Activated T-cell treated with anti-CD3 and anti-CD28 coated beads for 48 hours (primary cell): ENCODE measurements at places on chromosomes 7 and 10.

GRCh38 chr10:19577381-19577780, 238.9 kb upstream of the PLXDC2 start:
- no peak for DNase-seq

- no peak for DNase-seq
Observed at GRCh38 chr10:1873661-1874315, 136.5 kb upstream of the ADARB2 start.

DNA sequence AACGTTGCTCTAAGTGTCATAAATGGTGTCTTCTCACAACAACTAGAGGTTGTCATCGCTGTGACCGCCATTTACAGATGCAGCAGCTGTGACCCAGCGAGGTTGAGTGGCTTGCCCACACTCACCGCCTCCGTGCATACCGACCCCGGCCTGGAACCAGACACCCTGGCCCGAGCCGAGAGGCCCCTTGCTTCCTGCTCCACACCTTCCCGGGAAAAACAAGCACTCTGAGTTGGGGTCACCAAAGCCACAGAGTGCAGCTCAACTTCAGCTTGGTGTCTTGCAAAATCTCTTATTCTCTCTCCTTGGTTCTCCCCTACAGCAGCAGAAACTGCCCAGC, 115.7 kb upstream of the PPP2R2D start:
- no peak for DNase-seq

- no peak for DNase-seq
Observed at GRCh38 chr10:111392159-111392558, 315.3 kb downstream of the ADRA2A start.

DNA sequence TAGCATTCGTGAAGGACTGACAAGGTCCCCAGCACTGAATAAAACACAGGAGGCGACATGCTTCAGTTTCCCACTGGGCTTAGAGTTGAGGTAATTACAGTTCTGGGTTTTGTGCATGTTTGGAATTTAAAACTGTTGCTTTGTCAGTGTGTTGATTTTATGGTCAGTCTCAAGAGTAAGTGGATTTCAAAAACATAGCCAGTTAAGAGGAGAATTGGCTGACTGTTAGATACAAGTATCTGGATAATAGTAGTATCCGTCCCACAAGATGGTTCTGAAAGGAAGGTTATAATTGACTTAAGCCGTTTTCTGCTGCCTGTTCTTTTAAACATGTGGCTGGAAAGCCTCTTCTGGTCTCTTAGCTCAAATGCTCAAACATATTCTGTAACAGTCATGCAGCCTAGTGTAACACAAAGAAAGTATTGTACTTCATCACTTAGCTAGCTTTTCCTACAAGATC, 170.9 kb downstream of the POLR1F start:
- no peak for DNase-seq

DNA sequence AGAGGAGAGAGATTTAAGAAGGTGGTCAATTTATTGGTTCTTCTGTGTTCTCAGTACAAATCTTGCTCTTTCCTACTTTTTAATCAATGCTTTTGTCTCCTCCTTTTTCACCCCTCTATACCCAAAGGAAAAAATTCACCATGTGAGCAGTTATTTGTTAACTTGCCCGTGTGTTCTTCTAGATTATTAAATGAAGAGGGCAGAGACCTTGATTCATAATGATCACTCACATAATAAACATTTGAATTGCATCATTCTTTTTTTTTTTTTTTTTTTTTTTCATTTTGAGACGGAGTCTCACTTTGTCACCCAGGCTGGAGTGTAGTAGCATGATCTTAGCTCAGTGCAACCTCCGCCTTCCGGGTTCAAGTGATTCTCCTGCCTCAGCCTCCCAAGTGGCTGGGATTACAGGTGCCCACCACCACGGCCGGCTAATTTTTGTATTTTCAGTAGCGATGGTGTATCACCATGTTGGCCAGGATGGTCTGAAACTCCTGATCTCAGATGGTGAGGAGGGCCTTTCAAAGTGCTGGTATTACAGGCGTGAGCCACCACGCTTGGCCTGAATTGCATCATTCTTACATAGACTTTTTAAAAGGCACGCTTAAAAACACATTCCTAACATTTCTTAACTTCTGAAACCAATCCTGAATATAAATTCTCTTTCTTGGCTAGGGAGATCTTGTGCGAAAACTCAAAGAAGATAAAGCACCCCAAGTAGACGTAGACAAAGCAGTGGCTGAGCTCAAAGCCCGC, 3.6 kb downstream of the GARS1 start:
- no peak for DNase-seq

DNA sequence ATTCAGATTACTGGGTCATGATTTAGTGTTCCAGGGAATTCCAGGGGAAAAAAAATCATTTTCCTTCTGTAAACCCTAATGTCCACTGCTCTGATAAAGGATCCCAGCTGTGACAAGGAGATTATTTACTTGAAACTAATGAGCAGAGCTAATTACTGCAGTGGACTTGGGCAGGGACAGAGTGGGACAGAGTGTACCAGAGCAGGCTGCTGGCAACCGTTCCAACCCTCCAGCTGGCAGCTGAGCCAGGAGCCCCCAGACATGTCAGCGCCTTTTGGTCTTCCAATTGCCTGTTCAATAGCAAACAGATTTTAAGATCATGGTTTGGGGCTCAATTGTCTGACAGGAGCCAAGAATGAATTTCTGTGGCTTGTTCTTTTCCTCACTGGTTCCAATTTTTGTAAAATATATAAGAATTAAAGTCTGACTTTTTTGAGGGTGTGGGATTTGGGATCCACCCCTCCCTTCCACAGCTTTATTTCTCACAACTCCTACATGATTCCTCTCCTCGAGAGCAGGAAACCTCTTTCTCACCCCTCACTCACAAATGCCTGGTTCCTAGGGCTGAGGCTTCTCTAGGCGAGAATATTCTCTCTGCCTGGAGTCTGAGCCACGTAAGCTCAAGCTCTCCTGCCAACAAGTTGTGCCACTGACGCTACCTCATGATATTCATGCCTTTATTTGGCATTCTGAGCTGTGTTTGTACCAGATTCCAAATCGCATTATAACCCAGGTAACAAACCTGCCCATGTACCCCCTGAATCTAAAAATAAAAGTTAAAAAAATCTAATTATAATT, 20.6 kb upstream of the FAM180A start:
- no peak for DNase-seq

DNA sequence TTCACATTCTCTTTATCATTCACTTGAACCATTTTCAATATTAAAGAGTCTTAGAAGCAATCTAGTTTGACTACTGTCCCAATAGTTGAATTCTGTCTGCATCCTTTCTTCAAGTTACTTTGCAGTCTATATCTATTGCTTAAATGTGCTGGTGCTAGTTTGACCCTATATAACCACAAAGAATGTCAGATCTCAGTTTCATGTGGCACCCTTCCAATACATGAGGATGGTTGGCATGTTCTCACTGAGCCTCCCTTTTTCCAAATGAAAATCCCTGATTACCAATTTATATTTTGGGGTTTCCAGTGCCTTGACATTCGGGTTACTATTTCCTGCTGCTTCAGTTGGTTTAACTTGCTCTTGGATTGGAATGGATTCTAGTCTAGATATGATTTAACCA, 292.7 kb downstream of the EXOC4 start:
- no peak for DNase-seq

- peak; percentile 3 for DNase-seq
Observed at GRCh38 chr10:16519908-16520861, 1.5 kb downstream of the C1QL3 start.

DNA sequence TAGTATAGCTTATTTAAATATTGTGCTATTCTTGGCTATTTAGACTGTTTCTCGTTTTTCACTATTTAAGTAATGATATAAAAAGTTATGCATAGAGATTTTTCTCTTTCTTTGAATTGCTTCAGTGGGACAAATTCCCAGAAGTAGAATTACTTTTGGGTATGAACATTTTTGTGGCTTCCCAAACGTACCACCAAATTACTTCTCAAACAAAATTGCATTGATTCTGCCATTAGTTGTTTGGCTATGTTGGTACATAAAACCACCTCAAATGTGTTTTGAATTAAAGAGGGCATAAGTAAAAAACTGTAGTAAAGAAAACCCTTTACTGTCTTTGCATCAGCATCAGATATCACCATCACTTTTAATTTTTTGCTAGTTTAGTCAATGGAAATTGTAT, 31.0 kb downstream of the AKR1B1 start:
- DNase-seq, result no peak

GRCh38 chr7:127997226-127997922, 33.9 kb downstream of the LRRC4 start:
- no peak for DNase-seq

GRCh38 chr10:24465891-24466818, 257.2 kb downstream of the KIAA1217 start:
- peak; percentile 39 for DNase-seq

GRCh38 chr10:79268161-79268601, 79.1 kb upstream of the PPIF start:
- no peak for DNase-seq

- DNase-seq, result no peak
Observed at GRCh38 chr7:32415519-32415918, 74.7 kb downstream of the LSM5 start.

GRCh38 chr10:98328163-98328562, 60.2 kb upstream of the LOXL4 start:
- no peak for DNase-seq

DNA sequence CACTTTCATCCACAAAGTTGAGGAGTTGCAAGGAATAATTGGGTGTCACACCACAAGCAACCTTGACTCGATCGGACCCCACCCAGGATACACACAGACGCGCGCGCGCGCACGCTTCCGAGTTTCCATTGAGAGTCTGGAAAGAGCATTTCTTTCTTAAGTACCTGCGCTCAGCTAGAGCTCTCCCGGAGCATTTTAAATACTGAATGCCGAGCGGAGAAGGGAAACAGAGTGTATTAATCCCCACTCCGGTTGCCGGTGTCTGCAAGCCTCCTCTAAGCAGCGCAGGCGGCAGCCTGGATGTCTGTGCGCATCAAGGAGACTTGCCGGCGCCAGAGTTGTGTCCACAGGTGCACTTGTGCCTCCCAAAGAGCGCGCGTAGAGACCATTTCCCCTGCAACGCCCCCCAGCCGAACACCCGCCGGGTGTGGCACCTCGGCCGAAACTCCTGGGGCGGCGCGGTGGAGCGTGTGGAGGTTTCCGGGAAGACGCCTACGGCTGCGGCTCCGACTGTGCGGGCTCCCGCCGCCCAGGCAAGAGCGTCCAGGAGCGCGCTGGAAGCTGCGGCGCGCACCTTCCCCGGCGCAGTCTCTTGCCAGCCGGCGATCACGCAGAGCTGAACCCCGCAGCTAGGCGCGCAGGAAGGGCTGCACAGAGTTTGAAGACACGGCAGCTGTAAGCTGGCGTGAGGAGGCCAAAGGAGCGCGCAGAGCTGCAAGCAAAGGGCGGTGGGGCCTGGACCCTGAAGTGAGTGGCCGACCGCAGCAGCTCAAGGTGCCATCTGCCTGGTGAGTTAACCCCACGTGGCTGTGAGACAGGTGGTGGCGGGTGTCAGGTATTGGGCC, 1.1 kb upstream of the FEZF1 start:
- DNase-seq, result no peak

DNA sequence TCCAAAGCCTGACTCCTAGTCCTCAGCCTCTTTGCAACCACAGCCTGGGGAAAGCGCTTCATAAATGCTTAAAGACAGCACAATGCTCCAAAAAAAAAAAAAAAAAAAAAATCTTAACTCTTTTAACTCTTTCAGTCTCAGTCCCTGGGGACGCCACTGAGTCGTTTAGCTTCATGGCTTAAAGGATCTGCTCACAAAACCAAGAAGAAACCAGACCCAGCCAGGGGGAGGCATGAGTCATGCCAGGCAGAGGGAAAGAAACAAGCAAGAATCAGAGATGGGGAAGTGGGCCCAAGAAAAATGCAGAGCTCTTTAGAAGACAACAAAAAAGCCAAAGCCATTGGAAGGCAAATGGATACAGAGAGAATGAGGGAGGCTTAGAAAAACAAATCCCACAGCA, 32.5 kb upstream of the DOCK1 start:
- DNase-seq, result no peak

DNA sequence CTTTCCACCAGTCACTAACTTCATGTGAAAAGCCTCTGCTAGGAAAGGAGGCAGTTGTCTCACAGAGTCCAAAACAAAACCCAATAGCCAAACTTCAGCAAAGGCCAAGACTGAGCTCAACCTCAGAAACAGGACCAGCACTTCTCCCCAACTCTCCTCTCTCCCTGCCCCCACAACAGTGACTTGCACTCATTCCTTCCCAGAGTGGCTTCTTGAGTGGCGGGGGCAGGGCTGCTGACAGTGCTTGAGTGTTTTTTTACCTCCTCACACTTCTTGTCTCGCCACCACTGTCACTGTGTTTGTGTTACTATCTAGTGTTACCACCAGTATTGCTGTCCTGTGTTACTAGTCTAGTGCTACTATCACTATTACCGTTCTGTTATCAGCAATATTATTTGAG, 206.8 kb downstream of the KLF6 start:
- DNase-seq, result no peak

GRCh38 chr7:159047536-159047935, 97.1 kb downstream of the VIPR2 start:
- no peak for DNase-seq

DNA sequence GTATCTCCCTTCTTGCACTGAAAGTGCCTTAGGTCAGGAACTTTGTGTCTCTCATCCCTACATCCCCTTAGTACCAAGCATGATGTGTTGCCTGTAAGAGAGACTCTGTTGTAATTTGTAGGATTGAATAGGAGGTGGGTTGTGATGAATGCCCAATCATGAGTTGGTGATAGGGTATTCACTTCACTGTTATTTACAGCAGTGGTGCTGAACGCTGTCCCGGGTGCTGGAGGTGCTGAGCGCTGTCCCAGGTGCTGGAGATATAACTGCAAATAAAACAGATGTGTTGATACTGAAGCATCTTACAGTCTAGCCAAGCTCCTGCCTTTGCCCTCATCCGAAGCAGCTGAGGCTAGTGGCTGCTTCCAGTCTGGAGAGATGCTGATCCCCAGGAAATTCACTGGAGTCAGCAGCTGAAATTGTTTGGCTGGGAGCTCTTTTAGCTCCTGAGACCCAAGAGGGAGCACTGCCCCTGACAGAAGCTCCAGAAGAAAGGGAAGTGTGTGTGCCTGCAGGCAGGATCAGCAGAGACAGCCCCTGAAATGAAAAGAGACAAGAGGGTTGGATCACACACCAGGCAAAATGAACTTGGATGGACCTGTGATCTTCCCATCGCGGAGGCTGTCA, 183.4 kb downstream of the SORCS3 start:
- peak; percentile 9 for DNase-seq

DNA sequence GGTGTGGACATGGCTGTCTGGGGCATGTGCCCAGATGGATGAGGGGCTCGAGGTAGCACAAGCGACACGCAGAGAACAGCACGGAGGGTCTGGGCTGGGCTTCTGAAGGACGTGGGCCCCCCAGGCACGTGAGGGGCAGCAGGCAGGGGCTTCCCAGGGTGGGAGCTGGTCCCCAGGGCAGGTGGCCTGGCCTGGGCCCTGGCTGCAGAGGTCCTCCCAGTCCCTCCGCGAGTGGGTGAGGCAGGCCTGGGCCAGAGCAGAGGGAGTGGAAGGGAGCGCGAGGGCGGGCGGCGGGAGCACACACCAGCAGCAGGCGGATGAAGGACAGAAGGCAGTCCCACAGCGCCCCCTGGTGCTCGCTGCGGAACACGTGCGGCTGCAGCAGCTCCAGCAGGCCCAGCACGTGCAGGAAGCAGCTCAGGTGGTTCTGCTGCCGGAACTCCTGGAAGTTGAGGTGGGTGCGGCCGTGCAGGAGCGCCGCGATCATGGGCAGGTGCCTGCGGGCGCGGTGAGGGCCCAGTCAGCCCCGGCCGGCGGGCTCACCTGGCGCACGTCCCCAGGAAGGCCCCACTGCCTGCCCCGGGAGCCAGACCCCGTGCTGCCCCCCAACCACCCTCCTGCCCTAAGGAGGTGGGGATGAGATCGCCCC, 14.7 kb upstream of the MICALL2 start:
- peak; percentile 83 for DNase-seq

GRCh38 chr10:58157076-58157766, 110.5 kb downstream of the IPMK start:
- no peak for DNase-seq

GRCh38 chr10:26463986-26464385, 25.8 kb downstream of the APBB1IP start:
- no peak for DNase-seq
